ENCODE measurements at places on chromosomes 2 and 18.

- DNase-seq: no peak
Measured at GRCh38 chr2:552906-553305, 124.3 kb downstream of the TMEM18 start.

GRCh38 chr18:50154420-50154819 lies 40.5 kb downstream of the MYO5B start:
- DNase-seq: no peak

- DNase-seq: no peak
Measured at GRCh38 chr2:1210352-1210751, 202.9 kb upstream of the TPO start.

DNA sequence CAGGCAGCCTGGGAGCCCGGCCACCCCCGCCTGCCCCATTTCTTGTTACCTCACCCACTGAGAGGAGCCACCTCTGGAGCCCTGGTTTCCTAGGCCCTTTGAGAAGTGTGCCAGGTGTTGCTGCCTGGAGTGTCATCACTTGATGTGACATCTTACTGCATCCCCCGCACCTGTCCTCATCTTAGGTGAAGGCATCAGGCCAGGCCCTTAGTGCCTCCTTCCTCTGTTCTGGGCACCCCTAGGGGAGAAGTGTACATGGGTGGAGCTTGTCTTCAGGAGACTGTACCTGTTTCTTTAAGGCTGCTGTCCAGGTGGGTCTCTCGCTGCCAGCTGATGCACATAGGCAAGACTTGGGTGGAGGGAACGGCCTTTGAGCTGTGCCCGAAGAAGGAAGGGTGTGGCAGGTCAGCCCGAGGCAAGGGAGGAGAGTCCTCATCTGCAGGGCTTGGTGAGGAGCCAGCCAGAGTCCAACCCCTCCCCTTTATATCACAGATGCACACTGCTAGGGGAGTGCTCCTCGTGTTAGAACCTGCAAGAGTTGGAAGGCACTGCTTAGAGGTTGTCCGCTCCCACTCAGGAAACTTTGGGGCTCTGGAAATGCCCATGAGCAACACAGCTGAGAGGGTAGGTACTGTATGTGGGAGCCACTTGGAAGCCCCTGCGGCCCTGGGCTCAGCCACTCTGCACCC lies 45.9 kb downstream of the NCK2 start:
- peak; percentile 4 for DNase-seq

Data from LoVo (cell line).